ENCODE measurements at places on chromosomes 16 and 17.
A peak's percentile ranks its signal among the peaks of the same experiment; 100 is the strongest.

GRCh38 chr17:56608944-56609343, 15.4 kb downstream of the NOG start:
- no peak for DNase-seq

DNA sequence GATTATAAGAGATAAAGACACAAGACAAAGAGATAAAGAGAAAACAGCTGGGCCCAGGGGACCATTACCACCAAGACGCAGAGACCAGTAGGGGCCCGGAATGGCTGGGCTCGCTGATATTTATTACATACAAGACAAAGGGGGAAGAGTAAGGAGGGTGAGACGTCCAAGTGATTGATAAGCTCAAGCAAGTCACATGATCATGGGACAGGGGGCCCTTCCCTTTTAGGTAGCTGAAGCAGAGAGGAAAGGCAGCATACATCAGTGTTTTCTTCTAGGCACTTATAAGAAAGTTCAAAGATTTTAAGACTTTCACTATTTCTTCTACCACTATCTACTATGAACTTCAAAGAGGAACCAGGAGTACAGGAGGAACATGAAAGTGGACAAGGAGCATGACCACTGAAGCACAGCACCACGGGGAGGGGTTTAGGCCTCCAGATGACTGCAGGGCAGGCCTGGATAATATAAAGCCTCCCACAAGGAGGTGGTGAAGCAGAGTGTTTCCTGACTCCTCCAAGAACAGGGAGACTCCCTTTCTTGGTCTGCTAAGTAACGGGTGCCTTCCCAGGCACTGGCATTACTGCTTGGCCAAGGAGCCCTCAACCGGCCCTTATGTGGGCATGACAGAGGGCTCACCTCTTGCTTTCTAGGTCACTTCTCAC, 63.9 kb upstream of the ARL4D start:
- no peak for DNase-seq

- no peak for DNase-seq
Measured at GRCh38 chr17:30299000-30299399, 7.3 kb upstream of the BLMH start.

GRCh38 chr17:45046537-45047125, 4.8 kb downstream of the DCAKD start:
- no peak for DNase-seq

DNA sequence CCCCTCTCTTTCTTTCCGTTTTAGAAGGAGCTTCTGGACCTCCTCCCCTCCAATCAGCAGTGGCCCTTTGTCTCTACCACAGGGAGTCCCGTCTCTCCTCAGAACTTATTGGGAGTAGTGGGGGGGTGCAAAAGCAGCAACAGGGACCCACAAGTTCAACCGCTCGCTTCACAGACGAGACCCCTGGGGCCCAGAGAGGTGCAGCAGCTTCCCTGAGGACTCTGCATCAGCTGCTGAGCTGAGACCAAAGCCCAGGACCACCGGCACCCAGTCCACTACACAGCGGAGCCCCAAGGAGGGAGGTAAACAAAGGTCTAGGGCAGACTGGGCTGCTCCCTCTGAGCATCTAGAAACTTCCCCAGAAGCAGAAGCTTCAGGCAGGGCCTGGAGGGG, 123.9 kb downstream of the SDK2 start:
- DNase-seq = no peak

GRCh38 chr17:17957584-17957916, 14.7 kb downstream of the TOM1L2 start:
- no peak for DNase-seq

GRCh38 chr16:66523861-66524354, 26.0 kb downstream of the TK2 start:
- peak; percentile 38 for DNase-seq

DNA sequence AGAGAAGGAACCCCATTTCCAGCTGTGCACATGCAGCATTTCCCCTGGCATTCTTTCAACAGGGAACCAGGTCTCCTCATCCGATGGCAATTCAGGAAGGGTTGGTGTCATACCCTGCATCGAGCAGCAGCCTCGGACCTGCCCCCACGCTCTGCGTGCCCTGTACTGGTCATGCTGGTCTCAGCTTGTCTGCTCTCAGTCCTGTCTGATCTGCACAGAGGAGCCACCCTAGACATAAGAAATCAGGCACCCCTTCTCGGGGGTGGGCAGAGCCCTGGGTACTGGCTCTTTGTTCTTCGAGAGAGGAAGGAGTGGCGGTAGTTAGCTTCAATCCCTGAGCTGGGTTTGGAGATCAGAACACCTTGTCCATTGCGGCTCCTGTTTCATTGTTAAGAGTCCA, 162.0 kb upstream of the RPH3AL start:
- DNase-seq = no peak

- no peak for DNase-seq
Measured at GRCh38 chr16:12354296-12354833, 377.8 kb downstream of the SNX29 start.

DNA sequence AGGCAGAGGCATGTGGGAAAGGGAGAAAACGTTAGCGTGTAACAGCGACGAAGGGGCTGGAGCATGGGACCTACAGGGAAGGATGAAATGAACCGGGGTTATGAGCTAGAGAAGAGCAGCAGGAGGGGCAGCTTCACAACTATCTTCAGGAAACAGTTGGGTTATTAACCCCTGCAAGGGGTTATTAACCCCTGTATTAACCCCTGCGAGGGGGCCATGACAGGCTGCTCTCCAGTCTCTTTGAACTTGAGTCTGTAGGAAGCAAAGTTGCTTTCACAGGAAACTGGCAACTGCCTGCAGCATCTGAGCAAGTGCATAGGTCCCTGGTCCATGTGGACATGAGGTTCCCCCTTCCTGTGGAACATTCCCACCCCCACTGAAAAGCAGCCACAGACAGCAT, 119.2 kb upstream of the CRHR1 start:
- DNase-seq = no peak

DNA sequence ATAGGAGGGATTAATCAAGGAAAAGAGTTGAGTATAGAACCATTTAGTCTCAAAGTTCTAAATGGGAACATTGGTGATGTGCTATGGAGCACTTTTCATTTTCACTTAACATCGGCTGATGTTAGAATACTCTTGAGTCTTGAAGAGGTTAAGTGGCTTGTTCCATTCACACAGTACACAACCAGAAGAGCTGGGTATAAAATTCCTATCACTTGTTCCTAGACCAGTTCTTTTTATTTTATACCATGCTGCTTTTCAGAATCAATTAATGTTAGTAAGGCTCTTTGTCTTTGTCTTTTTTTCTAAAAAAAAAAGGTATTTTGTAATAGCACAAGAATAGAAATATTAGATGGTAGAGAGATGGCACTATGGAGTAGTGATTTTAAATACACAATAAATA, 1.7 kb upstream of the KRTAP1-1 start:
- no peak for DNase-seq

- DNase-seq = no peak
Measured at GRCh38 chr17:75228847-75229246, 23.4 kb downstream of the NUP85 start.

GRCh38 chr17:27797390-27798091, 2.8 kb downstream of the NOS2 start:
- DNase-seq = no peak

- DNase-seq = no peak
Measured at GRCh38 chr16:24302636-24303035, 46.5 kb downstream of the CACNG3 start.

GRCh38 chr17:82171750-82172375, 40.8 kb downstream of the CCDC57 start:
- no peak for DNase-seq

- no peak for DNase-seq
Measured at GRCh38 chr16:27408012-27408601, 6.1 kb downstream of the IL21R start.

DNA sequence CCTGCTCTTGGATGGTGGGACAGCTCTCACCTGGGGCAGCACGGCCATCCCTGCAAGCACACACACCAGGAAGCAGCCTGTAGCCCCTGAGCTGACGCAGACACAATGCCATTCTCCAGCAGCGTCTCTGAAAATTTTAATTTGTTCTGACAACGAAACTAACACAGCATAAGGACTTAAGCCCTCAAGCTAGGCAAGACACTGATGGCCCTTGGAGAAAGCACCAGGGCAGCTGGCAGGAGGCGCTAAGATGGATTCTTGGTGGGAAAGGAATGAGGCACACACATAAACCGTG, 2.7 kb upstream of the LIMD2 start:
- no peak for DNase-seq

DNA sequence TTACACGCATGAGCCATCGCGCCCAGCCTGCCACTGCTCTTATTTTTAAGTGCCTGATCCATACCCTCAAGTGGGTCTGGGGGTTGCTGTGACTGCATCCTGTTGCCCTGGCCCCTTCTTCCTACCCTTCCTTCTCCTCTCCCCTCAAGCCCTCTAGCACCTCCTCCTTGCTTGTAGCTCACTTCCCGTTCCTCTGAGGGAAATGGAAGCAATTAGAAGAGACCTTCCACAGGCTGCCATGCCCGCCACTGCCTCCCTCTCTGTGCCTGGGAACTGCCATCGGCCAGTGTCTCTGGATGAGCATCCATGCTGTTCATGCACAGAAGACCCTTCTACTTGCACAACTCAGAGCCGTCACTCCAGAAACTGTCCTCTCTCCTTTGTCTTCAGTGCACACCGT, 10.6 kb upstream of the TFAP4 start:
- DNase-seq = no peak

DNA sequence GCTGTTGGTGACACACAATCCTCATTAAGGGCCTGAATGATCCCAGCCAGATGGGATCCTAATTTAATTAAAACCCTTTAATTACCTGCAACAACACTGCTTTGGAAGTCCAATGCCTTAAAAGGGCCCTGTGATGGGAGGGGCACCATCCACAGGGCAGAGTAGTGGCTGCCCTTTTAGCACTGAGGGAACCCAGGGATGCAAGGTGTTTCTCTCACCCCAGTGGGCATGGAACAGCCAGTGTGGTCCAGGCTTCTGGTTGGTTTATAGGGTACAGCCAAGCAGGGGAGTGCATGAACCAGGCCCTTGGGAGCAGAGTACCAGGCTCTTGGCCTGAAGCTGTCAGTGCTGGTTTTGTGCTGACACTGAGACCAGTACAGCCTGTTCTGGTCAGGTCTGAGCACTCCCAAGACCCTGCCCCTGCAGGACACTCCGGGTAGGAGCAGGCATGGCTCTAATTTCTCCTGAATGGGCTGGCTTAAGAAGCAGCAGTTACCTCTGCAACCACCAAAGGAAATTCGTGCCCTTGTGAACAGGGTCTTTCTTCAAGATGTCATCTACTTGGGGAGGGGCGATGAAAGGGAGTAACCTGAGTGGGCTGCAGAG, 9.9 kb downstream of the NXPH3 start:
- no peak for DNase-seq

DNA sequence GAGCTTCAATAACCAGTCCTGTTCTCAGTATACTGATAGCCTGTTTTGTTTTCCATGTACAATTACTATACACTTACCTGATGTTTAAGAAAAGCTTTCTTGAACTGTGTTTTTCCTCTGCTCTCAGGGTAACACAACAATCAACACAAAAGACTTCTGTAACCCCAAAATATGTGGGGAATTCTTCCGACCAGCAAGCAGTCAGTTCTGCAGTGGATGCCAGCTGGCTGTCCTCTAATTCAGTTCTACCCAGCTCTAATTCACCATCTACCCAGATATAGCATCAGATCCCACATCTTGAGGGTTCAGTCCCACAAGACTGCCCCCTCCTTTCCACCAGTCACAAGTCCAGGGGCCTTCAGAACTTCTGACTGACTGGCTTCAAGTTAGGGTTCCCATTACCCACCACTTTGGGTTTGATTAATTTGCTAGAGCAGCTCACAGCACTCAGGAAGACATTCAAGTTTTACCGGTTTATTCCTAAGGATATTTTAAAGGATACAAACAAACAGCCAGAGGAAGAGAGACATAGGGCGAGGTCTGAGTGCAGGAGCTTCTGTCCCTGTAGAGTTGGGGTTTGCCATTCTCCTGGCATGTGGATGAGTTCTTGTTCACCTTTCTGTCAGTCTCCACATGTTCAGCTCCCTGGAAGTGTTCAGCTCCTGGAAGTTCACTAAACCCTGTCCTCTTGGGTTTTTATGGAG, 178.2 kb downstream of the CHD9 start:
- DNase-seq = no peak

DNA sequence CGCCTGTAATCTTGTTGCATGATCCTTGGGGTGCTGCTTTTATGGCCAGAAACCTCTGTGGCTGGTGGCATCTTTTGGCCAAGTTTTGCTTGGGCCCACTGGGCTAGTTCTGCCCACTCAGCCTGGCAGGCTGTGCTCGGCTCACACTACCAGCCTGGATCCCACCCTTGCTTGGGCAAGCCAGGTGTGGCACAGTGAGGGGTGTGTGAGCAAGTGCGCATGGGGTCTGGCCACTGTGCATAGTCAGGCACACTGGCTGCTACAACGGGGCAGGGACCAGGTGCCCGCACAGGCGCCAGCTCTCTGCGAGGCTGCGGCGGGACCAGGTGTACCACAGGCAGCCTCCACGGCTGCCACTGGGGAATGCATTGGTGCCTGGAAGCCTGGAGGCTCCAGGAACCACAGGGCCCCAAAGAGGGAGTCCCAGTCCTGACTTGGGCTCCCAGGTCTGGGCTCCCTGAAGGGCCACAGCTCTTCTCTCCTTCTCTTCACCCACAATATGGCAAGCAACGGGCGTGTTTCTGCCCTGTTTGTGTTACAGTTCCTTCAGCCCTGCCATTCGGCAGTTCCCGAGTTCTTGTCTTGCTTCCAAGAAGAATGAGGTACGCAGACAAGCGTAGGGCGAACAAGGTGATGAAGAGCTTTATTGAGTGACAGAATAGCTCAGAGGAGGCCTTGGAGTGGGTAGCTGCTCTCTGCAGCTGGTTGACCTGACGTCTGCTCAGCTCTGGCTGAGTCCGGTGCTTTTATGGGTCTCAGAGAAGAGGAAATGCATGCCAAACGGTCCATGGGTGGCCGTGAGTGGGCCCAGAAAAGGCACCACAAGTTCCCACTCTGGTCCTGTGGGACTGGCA, 26.7 kb upstream of the PRM1 start:
- DNase-seq = no peak

DNA sequence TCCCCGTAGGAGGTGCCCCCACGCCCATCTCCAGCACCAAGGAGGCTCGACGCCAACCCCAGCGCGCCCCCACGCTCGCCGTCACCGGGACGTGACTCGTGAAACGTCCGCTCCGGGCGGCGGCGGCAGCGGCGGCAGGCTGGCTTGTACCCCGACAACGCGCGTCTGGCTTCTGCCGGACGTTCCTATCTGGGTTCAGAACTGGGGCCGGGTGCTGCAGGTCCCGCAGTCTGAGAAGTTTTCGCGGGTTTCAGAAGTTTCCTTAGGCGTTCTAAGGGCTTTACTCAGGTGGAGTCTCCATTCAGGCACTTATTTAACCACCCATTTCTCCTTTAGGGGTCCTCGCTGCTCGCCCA, 672 bp upstream of the ALKBH5 start:
- DNase-seq = peak; percentile 74

DNA sequence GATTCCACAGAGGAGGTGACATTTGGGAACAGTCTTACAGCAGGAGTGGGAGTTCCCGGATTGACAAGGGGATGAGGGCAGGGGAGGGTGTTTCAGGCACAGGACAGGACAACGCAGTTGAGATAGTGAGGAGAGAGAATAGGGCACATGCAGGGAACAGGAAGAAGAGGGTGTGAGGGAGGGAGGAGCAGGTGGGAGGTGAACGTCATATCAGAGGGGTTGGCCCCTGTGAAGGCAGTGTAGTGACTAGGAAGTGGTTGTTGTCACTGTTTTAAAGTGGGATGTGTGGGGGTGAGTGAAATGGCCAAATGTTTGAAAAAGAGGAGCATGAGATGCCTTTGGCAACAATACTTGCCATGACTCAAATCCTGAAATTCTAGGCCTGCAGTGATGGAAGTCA, 12.2 kb downstream of the PRKCB start:
- peak; percentile 56 for DNase-seq

All from effector memory CD8-positive, alpha-beta T cell (primary cell).